Osteocyte (in vitro differentiated cells): ENCODE measurements at places on chromosomes 3 and 15.

DNA sequence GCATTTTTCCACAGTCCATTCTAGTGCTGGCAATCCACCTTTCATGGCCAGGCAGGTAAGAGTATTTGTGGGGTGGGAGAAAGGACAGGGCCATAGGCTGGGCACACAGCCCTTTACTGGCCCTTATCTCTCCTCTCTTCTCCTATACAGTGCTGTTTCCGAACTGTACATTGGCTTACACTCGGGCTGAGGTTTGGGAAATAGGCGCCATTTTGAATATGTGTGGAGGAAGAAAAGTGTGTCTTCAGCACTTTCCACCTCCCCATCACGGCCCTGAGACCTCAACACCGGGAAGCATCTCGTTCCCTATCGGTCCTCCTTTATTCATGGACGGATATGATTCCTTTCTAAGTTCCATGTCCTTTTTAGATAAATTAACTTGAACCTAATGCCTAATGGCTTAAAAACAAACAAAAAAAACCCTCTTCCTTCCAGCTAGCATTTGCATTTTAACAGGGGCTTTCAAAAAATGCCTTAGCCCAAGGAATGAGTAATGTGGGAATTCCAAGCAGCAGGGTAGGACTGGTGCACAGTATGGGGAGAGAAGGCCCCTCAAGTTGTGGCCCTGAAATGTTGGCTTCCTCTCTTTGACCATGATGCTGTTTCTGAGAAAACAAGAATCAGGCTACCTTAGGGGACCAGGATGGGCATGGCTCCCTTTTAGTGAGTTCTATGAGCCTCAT, 24.5 kb downstream of the CD86 start:
- DNase-seq, result no peak
- H3K27ac ChIP-seq, result no peak overlapping the region

DNA sequence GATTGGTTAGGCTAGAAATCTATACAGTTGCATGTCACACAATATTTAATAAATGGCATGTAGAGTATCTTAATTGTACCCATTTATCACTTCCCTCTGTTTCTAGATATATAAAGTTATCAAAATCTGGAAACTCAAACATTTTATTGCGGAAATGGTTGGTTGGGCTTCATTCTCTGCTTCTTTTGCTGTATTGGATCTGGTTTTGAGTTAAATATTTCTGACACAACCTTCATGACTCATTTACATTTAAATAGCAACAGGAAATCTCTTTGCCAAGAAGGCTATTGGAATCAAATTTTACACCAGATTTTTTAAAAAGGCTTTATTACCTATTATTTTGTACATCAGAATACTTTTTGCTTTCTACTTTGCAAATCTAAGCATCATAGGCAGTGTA, 153.8 kb downstream of the EBLN2 start:
- H3K4me1 ChIP-seq, result no peaks in the 10 kb centered on the region
- DNase-seq, result no peak
- H3K27me3 ChIP-seq, result peaks cover 18% of the 10 kb centered on the region
- no peak overlapping the region for H3K4me3 ChIP-seq
- H3K36me3 ChIP-seq, result no peaks in the 10 kb centered on the region

- no peak for DNase-seq
- H3K36me3 ChIP-seq, result peaks cover 2% of the 10 kb centered on the region
- no peak overlapping the region for H3K4me3 ChIP-seq
- H3K27me3 ChIP-seq, result no peaks in the 10 kb centered on the region
- no peak overlapping the region for H3K27ac ChIP-seq
- no peaks in the 10 kb centered on the region for H3K4me1 ChIP-seq
Observed at GRCh38 chr3:31377045-31377642, 155.6 kb upstream of the STT3B start.

- H3K4me3 ChIP-seq, result no peak overlapping the region
- peaks cover 10% of the 10 kb centered on the region for H3K4me1 ChIP-seq
- H3K36me3 ChIP-seq, result no peaks in the 10 kb centered on the region
- H3K27me3 ChIP-seq, result peaks cover 2% of the 10 kb centered on the region
- no peak overlapping the region for H3K27ac ChIP-seq
- DNase-seq, result no peak
Observed at GRCh38 chr3:37991823-37992222, 1.2 kb downstream of the VILL start.

- H3K27me3 ChIP-seq, result peaks cover 5% of the 10 kb centered on the region
- H3K36me3 ChIP-seq, result no peaks in the 10 kb centered on the region
- no peak overlapping the region for H3K27ac ChIP-seq
- DNase-seq, result no peak
Observed at GRCh38 chr3:117746066-117746465, 1036.5 kb downstream of the TUSC7 start.

DNA sequence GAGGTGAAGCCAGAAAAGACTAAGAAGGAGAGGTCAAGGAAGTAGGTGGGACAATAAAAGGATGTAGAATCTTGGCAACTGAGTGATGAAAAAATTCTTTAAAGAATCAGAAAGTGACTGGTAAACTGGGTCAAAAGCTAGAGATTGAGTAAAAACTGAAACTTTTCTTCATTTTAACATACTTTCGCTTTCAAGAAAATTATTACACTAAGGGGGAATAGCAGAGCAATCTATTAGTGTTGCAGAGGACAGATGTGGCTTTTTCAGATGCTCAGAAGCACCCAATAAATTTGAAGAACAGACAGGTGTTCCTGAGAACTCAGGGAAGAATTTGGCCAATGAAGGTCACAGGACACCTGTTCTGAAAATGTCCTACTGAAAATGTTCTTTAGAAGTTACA, 805.4 kb upstream of the ALCAM start:
- H3K4me3 ChIP-seq, result no peak overlapping the region
- no peak overlapping the region for H3K27ac ChIP-seq
- no peaks in the 10 kb centered on the region for H3K36me3 ChIP-seq
- no peak for DNase-seq

DNA sequence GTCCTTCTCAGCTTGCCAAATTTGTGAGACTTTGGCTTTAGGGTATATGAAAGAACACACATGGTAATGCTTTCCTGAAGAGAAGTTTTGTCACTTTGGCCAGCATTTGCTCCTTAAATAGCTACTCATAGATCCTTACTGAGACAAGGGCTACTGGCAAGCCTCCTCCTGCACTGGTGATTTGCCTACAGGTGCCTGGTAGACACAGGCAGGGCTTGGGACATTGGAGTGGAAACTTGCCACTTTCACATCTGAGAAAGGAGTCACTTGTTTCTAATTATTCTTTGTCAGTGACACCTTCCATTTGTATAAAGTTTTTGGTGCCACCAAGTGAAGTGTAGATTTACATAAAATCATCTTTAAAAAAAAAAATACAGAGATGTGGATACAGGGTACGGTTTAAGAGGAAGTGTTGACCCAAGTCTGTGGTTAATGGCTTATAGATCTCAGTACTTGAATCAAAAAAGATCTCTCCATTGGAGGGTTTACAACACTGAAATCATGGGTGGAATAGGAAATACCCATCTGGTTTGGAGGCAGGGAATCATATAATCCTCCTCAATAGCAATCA, 132.8 kb upstream of the GADL1 start:
- H3K27me3 ChIP-seq, result peaks cover 1% of the 10 kb centered on the region
- DNase-seq, result no peak
- no peak overlapping the region for H3K4me3 ChIP-seq
- H3K27ac ChIP-seq, result no peak overlapping the region

DNA sequence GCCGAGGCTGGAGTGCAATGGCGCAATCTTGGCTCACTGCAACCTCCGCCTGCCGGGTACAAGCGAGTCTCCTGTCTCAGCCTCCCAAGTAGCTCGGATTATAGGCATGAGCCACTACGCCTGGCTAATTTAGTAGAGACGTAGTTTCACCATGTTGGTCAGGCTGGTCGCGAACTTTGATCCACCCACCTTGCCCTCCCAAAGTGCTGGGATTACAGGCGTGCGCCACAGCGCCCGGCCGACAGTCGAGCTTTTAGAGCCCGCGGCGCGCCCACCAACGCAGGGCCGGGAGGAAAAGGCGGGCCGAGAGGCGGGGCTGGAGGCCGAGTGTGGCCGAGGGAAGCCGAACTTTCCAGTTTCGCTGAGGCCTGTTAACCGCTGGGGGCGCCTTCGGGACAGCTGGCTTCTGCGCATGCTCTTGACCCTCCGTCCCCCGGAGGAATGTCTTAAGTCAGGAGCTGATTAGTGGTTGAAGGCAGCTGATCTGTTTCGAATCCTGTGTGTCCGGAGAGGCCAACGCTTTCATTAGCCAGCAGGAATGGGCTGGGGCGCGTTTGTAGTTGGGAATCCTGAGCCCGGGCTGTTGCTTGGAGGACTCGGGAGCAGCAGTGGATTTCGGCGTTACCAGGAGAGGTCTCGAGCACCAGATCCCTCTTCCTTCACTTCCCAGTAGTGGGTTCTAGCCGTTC, 10.0 kb downstream of the RPLP1 start:
- peaks cover 14% of the 10 kb centered on the region for H3K4me1 ChIP-seq
- H3K36me3 ChIP-seq, result peaks cover under 1% of the 10 kb centered on the region
- H3K4me3 ChIP-seq, result peak overlapping the region; percentile 81

DNA sequence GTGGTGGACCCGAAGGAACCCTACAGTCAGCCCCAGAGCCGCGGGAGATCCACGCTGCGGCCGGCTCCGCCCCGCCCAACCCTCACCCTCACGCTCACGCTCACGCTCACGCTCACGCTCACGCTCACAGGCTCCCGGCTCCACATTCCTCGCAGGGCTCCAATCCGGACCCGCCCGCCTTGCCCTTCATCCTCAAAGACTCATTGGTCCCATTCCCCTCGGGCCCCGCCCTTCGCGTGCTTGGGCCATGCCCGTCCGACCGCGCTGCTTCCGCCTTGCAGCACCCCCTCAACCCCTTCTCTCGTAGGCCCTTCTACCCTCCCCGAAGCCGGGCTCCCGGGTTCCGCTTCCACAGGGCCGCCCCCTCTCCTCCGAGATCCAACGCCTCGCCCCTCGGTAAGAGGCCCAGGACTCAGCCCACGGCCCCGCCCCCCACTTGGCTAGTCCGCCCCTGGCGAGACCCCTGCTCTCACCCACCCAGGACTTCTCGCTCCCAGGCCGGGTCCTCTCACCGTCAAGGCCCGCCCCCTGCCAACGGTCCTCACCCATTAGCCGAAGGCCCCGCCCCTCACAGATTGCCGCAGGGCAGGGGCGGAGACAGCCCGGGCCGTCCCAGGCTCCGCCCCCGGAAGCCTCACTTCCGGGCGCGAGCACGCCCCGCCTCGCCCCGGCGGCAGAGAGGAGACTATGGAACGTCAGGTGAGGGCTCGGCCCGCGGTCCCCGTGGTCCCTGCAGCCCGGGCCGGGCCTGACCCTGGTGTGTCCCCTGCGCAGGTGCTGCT, at the start of gene APEH:
Gene APEH, plus strand, starts transcription at position 637 of the 782 bp plus-strand sequence. Its CDS starts 51 bp downstream, at position 688.
- peak within 1 kb of the TSS; percentile 99 for H3K27ac ChIP-seq
- H3K36me3 ChIP-seq, result peaks cover 4% of the 10 kb centered on the region
- peak; percentile 99 for DNase-seq
- peak within 1 kb of the TSS; percentile 91 for H3K4me3 ChIP-seq

GRCh38 chr3:10342781-10343180, 21.9 kb upstream of the SEC13 start:
- H3K4me1 ChIP-seq, result peaks cover 4% of the 10 kb centered on the region
- H3K27ac ChIP-seq, result no peak overlapping the region
- H3K27me3 ChIP-seq, result peaks cover 6% of the 10 kb centered on the region
- DNase-seq, result no peak

- peaks cover 18% of the 10 kb centered on the region for H3K4me1 ChIP-seq
- no peak overlapping the region for H3K4me3 ChIP-seq
- no peak overlapping the region for H3K27ac ChIP-seq
Observed at GRCh38 chr3:194200422-194201081, 64.6 kb downstream of the HES1 start.

DNA sequence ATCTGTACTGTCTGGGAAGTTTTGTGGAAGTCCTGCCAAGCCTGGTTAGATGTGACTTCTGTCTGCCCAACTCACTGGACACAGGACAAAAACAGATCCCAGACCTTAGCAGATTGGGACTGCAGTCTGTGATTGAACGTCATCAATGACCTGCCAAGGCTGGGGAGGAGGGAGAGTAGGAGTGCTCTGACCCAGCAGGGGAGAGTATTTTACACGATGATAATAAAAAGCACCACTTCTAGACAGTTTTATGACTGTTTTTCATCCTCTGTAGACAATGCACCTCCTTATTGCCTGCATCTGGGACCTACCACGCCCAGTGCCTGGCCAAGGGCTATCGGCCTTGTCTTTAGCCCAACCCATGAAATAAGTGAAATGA, 102.3 kb upstream of the NR2E3 start:
- H3K4me1 ChIP-seq, result peaks cover 38% of the 10 kb centered on the region
- no peaks in the 10 kb centered on the region for H3K36me3 ChIP-seq
- H3K27ac ChIP-seq, result no peak overlapping the region
- H3K27me3 ChIP-seq, result peaks cover 3% of the 10 kb centered on the region

- H3K4me1 ChIP-seq, result peaks cover 12% of the 10 kb centered on the region
- DNase-seq, result no peak
- peaks cover 4% of the 10 kb centered on the region for H3K27me3 ChIP-seq
- H3K27ac ChIP-seq, result peak overlapping the region; percentile 61
- no peaks in the 10 kb centered on the region for H3K36me3 ChIP-seq
- H3K4me3 ChIP-seq, result no peak overlapping the region
Observed at GRCh38 chr15:34122771-34123183, 20.9 kb downstream of the PGBD4 start.

GRCh38 chr3:16534640-16535262, 21.3 kb upstream of the RFTN1 start:
- H3K27ac ChIP-seq, result no peak overlapping the region
- H3K27me3 ChIP-seq, result peaks cover 21% of the 10 kb centered on the region
- peaks cover 36% of the 10 kb centered on the region for H3K4me1 ChIP-seq

GRCh38 chr3:56839784-56840715, 38.3 kb upstream of the ARHGEF3 start:
- no peaks in the 10 kb centered on the region for H3K36me3 ChIP-seq
- no peak overlapping the region for H3K4me3 ChIP-seq
- no peak overlapping the region for H3K27ac ChIP-seq
- H3K27me3 ChIP-seq, result peaks cover 18% of the 10 kb centered on the region

DNA sequence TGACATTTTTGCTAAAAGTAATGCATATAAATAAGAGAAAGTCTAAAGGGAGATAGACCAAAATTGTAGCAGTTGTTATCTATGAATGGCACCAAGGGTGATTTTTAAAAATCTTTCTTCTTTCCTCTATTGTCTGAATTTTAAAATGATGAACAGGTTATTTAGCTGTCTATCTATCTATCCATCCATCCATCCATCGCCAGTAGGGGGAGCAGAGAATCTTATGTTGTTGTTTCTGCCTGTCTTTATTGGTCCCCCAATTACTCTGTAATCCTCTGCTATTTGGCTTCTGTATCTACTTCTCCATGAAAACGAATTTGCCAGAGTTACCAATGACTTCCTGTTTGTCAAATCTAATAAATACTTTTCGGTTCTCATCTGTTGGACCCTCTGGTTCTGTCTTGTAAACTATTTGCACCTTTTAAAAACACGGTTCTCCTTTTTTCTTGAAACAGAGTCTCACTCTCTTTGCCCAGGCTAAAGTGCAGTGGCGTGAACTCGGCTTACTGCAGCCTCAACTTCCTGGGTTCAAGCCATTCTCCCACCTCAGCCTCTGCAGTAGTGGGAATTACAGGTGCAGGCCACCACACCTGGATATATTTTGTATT, 86.0 kb downstream of the ECT2 start:
- H3K4me1 ChIP-seq, result no peaks in the 10 kb centered on the region
- no peak overlapping the region for H3K4me3 ChIP-seq
- peaks cover 24% of the 10 kb centered on the region for H3K27me3 ChIP-seq
- no peak for DNase-seq

GRCh38 chr3:71262364-71263265, 320.9 kb downstream of the FOXP1 start:
- no peak overlapping the region for H3K27ac ChIP-seq
- peaks cover 30% of the 10 kb centered on the region for H3K4me1 ChIP-seq
- H3K36me3 ChIP-seq, result peaks cover 14% of the 10 kb centered on the region
- no peak for DNase-seq
